Kidney capillary endothelial cell (primary cell): ENCODE measurements at places on chromosomes 2 and 18.

GRCh38 chr2:230795856-230796255 lies 68.9 kb upstream of the ITM2C start:
- no peak for DNase-seq

DNA sequence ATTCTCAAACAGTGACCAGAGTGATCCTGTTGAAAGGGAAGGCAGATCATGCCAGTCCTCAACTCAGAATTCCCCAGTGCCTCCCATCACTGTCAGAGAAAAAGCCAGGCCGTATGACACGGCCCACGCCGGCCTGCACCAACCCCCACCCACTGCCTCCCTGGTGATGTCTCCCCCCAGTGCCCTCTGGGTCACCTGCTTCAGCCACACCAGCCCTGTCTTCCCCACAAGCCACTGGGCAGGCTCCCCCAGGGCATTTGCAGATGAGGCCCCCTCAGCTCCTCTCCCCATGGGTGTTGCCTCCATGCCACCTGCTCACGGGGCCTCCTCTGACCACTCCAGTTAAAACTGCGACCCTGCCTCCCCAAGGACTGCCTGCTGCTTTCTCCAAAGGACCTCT lies 169.8 kb downstream of the SH3RF3 start:
- DNase-seq: no peak

DNA sequence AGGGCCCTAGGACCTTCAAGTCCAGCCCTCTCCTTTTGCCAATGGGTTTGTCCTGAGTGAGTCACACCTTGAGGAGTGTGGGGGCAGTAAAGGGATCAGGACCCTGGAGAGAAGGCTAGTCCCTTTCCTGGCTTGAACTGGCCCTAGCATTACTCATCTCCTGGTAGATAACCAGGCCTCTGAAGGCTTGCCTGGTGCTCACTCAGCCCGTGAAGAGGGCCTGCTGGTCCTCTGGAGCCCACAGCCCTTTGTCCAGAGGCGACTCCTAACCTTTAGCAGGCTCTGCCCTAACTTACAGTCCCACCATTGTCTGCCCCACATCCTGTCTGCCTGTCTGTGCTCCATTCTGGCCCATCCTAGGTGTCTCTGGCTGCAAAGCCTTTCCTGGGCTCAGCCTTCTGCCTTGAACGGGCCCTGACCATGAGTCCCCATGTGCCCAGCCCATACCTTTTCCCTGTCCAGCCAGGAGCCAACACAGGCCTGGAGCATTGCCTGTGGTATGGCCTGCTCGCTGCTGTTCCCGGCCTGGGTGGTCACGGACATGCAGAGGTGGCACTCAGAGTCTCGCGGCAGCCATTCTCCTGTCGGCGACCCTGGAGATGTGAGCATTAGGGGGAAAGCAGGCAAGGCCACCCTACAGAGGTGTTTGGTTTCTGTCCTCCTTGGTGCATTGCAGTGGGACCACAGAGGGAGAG lies 5.0 kb downstream of the SFTPB start:
- DNase-seq: peak; percentile 91

DNA sequence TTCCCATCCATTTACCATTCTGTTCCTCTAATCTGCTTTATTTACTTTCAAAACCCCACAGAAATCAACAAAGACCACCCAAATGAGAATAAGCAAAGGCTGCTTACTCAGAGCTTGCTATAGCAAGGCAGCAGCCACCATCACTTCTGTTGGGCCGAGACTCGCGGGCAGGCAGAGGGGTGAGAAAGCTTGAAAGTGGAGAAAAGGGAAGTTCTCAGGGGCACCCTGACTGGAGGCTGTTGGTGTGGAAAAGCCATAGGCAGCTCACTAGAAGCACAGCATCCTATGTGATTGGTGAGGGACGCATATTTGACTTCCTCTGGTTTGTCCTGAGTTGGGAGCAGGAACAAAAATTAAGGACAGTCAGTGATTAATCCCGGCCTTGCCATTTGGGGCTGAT lies 269.7 kb upstream of the THSD7B start:
- DNase-seq: no peak

- DNase-seq: no peak
Observed at GRCh38 chr2:165902934-165903333, 50.6 kb downstream of the TTC21B start.
